ENCODE measurements at places on chromosomes 16 and 17.

- DNase-seq = no peak
These were observed 3.5 kb downstream of the PIPOX start for GRCh38 chr17:29046473-29046839.

GRCh38 chr16:60064026-60064425, 1329.9 kb upstream of the GOT2 start:
- DNase-seq = no peak

GRCh38 chr16:12120982-12121652, 144.6 kb downstream of the SNX29 start:
- no peak for DNase-seq

GRCh38 chr17:78895322-78895721, 7.7 kb downstream of the CEP295NL start:
- no peak for DNase-seq

DNA sequence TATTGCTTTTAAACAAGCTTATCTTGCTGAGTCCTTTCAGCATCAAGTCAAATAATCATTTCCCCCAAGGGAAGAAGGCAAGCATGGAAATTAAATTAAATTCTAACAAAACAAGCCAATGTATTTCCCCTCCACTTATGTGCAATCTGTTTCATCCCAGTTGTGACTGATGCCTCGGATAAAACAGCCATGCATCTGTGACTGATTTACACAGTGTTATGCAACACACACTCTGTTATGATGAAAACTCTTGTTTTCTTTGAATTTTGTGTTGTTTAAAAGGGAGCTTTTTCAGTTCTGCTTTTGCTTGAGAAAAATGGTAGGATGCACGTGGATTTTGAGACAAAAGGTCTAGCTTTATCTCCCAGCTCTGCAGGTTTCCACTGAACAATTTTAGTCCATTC, 32.6 kb downstream of the TMEM100 start:
- DNase-seq = peak; percentile 84

GRCh38 chr16:67882374-67883145, 2.1 kb upstream of the NRN1L start:
- DNase-seq = no peak

GRCh38 chr16:30740364-30741251, 7.6 kb upstream of the PHKG2 start:
- no peak for DNase-seq

DNA sequence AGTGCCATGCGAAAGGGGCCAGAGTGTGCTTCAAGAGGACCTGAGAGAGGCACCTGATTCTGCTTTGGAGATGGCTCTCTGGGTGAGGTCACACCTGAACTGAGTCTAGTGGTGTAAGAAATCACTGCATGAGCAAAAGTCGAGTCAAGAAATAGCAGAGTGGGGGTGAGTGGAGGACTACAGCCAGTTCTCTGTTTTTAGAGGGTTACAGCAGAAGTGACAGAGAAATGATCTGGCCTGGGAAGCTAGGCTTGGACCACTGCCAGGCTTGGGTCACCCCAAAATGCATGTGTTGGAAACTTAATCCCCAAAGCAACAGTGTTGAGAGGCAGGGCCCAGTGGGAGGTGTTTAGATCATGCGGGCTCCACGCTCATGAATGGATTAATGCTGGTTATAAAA, 312.0 kb downstream of the CBLN1 start:
- no peak for DNase-seq

GRCh38 chr17:37640015-37640414, 3.2 kb downstream of the DDX52 start:
- DNase-seq = no peak

DNA sequence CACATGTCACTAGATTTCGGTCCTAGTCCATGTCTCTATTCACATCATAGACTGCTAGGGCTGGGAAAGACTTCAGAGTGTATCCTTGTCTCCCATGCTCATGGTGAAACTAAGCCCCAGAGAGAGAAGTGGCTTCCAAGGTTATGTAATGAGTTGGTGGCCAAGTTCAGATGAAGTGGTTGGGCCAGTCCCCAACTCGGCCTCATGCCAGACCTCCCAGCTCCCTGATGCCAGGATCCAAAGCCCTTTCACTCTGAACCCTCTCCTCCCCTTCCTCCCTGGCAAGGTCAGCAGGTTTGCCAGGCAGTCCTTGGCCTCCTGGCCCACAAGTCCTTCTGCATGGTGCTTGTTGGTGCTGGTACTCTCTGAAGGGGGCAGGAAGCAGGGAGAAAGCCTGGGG, 189.7 kb downstream of the AXIN2 start:
- DNase-seq = no peak

DNA sequence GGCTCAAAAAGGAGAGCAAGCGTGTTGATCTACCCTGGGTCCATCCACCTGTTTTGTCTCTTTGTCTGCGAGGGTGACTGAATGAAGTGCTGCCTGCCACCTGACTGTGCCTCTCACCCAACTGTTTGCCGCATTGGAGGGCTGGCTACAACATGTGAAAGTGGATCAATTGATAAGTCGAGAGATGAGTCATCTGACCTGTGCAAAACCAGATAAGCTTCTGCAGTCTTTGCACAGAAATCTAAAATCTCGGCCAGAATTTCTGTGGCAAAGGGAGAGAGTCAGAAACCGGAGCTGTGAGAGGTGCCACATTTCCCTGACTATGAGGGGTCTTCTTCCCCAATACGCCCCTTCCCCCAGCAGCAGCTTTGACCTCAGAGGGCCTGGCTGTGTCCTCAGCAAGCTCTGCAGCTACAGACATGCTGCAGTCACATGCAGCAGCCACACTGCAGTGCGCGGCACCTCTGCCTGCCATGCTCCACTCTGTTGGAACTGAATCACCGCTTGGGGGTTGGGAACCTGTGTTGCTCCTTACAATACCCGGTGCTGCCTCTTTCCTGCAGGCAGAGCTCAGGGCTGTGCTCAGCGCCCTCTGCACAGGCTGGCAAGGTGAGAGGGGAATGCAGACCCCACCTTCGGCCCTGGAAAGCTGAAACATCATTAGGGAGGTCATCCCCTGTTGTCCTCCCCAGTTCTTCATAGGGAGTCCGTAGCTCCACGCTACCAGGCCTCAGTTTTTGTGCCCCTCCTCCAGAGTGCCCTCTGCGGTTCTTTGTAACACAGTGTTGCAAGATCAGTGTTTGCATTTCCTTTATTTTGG, 16.2 kb upstream of the HAS3 start:
- DNase-seq = no peak
